ENCODE measurements at places on chromosomes 3 and 15.

- DNase-seq, result no peak
These were observed 28.3 kb downstream of the ST8SIA2 start for GRCh38 chr15:92421976-92422375.

GRCh38 chr3:7618606-7619005 is 757.7 kb downstream of the GRM7 start:
- no peak for DNase-seq

DNA sequence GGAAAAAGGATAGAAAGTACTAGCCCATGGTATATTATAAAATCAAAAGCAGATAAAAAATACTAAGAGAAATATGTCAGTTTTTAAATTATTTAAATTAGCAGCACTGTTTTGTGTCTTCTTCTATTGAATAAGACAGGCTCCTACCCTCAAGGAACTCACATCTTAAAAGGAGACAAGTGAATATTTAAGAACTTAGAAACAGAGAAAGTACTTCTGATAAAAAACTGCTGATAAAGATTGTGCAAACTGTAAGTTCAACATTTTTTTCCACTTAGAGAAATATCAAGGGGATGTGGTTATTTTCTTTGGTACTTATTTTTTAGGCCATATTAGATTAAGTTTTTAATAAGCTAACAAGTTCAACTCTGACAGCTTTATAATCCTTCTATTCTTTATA is 3.0 kb upstream of the ANKRD28 start:
- DNase-seq, result no peak

- DNase-seq, result no peak
These were observed 42.1 kb downstream of the ZBTB38 start for GRCh38 chr3:141410408-141410807.

GRCh38 chr15:92435145-92435544 is 41.5 kb downstream of the ST8SIA2 start:
- no peak for DNase-seq

DNA sequence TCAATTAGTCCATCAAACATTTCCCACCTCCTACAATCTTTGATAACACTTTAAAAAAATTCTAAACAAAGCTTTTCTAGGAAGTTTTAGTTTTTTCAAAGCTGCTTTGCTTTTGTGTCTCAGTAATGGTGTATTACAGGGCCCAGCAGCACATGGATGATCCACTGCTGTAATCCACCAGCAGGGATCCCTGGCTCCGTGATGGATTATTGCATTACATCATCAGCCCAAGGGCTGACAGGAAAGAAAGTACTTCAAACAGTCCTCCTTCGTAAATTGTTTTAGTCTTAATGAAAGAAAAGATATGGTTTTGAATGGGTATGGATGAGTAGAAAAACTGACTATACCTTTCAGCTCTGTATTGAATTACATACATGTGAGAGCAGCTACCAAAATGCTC is 688.9 kb upstream of the NAALADL2 start:
- DNase-seq, result no peak

DNA sequence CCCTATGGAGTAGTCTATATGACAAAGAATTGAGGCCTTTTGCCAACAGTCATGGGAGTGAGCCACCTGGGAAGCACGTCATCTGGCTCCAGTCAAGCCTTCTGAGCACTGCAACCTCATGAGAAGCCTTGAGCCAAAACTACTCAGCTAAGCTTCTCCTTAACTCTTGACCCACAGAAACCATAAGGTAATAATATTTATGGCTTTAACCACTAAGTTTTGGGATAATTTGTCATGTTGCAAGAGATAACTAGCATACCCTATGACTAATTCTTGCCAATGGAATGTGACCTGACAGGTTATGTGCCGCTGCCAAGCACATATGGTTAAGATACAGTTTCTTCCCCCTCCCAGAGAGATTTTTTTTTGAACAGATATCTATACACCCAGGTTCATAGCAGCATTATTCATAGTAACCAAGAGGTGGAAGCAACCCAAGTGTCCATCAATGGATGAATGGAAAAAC is 11.8 kb upstream of the SLC6A11 start:
- no peak for DNase-seq

- no peak for DNase-seq
These were observed 62.0 kb downstream of the RARB start for GRCh38 chr3:25489858-25490593.

DNA sequence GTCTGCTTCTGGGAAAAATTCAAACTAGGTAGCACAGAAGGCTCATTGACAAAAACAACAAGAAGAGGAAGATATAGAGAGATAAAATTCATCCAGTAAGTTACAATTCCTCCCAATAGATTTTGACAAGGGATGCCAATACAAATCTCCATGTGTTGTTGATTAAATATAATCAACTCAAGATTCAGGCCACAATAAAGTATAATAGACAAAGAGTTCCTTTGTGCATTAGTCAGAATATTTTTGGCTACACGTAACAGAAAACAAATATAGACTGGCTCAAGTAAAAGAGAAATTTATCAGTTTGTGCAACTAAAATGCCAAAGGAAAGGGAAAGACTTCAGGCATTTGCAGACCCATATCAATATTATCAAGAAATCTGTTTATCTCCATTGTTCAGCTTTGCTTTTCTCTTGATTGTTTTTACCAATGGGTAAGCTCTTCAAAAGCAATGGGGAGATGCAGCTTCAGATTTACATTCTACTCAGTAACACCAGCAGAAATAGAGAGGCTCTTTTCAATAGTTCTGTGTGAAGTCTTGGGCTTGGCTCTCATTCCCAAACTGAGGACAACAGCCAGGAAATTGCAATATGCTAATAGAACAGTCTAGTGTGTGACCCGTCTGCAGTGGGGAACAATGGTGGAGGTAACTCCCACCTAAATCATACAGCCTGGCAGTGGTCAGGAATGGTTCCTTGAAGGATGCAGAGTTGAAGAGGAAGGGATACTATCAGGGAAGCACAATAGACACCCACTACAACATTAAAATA is 77.6 kb upstream of the PROK2 start:
- no peak for DNase-seq

GRCh38 chr3:141279077-141279967 is 47.7 kb downstream of the PXYLP1 start:
- peak; percentile 32 for DNase-seq

DNA sequence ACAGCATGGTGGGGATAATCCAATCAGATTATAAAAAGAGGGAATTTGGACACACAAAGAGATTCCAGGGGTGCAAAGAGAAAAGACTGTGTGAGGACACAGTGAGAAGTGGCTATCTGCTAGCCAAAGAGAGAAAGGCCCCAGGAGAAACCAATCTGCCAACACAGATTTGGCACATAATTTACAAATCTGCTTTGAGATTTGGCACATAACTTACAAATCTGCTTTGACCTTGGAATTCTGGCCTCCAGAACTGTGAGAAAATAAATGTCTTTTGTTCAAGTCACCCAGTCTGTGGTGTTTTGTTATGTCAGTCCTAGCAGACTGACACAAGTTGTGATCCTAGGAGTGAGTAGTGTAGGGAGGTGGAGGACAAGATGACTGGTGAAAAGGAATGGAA is 3.5 kb upstream of the TM4SF18 start:
- DNase-seq, result no peak
